ENCODE measurements at places on chromosomes 1 and 21.

DNA sequence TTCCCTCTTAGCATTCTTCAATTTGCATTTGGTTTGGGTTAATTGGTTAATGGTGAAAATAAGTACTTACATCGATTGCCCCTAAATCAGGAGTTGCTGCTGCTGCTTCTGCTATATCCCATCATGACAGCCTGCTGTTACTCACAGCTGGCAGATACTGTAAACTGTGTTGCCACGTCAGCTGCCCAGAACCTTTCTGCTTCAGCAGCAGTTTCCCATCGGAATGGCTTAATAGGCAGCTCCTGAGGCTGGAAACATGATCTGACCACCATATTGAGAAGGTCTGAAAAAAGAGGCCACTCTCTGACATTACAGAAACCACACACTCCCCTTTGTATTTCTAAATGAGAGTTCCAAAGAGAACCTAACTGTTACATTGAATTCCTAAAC lies 14.3 kb upstream of the SEC16B start:
- no peak for DNase-seq

DNA sequence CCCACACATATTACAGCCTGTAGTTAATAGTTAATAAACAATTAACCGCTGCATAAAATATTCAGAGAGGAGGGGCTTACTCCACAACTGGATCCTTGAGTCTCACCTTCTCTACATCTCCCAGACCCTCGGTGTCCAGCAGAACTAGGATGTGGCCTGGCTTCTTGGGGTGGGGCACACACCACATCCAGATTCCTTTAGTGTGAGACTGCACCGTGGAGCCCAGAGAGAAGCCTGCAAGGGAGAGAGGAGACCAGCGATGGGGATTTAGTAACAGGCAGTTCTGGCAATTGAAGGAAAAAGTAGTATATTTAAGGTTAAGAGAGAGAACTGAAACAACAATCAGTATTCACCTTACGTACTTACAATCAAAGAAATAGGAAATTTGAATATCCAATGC lies 4.9 kb downstream of the GBP1 start:
- DNase-seq: no peak

GRCh38 chr1:162966613-162967012 lies 102.5 kb upstream of the RGS4 start:
- DNase-seq: no peak

DNA sequence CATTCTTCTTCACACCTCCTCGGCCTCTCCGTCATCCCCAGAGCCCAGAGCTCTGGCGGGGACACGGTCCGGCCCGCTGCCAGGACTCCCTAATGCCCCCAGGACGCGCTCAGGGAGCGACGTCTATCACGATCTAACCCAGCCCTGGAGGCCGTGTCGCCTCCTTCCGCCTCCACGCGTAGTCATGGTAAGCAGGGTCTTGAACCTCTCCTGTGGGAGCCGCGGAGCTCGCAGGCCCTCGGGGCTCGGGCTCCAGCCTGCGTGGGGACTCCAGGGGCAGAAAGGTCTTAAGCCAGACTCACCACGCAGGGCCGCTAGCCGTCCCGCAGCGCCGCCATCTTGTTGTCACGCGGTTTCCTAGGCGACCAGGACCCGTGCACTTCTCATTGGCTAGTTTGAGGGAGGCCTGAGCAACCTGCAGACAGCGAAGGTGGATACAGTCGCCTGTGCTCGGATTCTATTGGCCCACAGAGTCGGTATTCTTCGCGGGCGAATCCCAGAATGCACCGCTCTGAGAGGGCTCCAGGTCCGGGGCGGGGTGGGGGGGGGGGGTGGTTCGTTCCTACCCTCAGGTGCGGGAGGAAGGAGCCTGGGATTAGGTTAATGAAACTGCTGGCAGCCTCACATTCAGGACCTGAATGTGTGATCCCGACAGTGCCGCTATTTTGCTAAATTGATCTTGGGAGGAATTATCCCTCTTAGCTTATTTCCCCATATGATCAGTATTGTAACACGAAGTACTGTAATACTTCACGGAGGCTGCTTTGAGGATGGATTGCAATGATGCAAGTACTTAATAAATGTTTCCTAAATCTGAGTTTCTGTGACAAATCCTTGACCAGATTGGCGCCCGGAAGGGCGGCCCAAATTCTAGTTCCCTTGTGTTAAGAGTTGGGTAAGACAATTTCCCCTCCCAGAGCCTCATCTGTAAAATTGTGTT lies at the start of gene UBXN11:
TSS of gene UBXN11 (minus strand) at position 347 of the 940 bp plus-strand sequence. CDS start 3,753 bp downstream, outside the sequence.
- peak; percentile 97 for DNase-seq

GRCh38 chr1:182415789-182416188 lies 15.3 kb upstream of the TEDDM1 start:
- DNase-seq: no peak

DNA sequence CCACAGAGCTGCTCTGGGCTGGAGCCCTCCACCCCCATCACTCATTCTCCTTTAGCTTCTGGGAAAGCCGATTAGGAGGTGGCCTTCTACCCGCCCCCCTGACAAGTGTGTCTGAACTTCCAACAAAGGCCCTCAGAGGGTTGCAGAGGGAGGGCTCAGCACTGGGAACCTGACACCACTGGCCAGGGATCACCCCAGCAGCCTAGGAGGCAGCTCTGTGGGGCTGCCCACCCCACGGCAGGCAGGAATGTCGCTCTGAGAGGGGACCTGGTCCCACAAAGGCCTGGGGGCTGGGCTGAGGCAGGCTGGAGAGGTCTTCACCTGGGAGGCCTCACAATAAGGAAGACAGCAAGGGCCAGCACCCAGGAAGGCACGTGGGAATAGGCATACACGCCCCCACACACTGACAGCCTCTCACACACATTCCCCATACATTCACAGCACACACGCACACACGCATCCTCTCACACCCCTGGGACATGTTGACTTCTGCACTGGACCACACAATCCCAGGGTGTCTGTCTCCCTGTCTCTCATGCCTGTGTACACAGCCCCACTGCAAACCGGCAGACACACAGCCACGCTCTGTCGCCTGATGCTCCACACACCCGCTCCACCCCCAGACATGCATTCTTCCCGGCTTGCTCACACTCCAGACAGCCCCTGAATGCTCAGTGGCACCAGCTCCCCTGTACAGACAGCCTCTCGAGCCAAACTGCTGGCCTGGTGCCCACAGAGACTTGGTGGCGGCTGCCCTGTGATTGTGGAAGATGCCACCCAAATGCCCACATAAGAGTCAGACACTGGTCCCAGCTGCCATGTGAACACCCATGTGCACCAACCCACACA lies 30.7 kb downstream of the DMBX1 start:
- DNase-seq: no peak

GRCh38 chr1:17606826-17607440 lies 67.4 kb downstream of the ARHGEF10L start:
- DNase-seq: peak; percentile 65

DNA sequence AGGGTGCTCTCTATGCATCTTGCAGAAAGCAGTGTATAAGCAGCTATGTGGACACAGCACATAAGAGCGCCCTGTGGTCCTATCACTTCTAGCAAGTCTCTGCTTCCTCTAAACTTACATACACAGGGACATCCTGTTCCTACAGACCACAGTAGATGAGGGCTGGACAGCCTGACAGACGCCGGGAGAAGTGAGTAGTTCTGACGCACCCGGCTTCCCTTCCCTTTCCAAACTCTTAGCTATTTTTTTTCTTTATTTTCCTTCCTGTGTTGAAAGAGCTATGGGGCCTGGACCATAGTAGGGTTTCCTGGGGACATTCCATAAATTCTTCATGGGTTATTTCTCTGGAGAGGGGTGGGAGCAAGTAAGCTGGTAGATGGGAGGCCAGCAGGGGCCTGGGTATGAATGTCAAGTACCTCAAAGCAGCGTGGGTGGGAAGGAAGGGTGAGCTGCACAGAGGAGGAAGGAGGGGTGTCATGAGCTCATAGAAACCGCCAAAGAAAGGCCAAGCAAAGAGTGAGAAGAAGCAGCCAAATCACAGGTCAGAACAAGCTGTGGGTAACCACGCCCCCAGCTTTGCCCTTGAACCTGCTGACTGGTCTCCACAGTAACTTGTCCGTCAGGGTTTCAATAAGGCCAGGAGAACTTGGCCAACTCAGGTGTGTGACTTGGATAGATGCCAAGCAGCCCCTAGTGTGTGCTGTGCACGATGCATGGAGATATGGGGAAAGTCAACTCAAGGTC lies 36.6 kb downstream of the PLXNA2 start:
- no peak for DNase-seq

Data from GM12865 (cell line).